ENCODE measurements at places on chromosomes 2 and 18.

DNA sequence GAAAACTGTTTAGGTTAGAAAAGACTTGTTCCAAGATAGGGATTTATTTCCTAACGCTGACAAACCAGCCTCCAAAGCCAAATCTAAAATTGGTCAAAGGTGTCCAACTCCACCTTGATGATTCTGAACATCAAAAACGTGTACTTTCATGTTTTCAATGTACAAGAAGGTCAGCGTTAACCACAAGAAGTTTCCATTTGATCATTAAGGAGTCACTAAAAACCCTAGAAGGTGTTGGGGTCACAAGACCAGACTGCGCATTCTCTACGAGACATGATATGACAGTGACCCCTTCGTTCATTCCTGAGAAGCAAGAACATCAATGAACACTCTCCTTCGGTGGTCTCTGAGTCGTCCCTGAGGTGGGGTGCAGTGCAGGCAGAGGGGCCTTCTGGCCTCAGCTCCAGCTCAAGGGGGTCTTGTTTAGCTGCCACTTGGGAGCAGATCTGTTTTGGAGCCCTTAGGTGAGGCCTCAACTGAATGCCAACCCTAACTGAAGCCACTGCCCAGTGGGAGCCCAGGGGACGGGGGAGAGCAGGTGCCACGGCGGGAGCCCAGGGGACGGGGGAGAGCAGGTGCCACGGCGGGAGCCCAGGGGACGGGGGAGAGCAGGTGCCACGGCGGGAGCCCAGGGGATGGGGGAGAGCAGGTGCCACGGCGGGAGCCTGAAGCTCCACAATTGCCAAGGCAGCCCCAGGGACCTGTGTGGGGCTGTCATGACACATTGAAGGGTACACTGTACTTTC, 55.2 kb downstream of the PARD6G start:
- no peak for DNase-seq

GRCh38 chr18:47100212-47100831, 50.0 kb downstream of the HDHD2 start:
- DNase-seq = peak; percentile 15

DNA sequence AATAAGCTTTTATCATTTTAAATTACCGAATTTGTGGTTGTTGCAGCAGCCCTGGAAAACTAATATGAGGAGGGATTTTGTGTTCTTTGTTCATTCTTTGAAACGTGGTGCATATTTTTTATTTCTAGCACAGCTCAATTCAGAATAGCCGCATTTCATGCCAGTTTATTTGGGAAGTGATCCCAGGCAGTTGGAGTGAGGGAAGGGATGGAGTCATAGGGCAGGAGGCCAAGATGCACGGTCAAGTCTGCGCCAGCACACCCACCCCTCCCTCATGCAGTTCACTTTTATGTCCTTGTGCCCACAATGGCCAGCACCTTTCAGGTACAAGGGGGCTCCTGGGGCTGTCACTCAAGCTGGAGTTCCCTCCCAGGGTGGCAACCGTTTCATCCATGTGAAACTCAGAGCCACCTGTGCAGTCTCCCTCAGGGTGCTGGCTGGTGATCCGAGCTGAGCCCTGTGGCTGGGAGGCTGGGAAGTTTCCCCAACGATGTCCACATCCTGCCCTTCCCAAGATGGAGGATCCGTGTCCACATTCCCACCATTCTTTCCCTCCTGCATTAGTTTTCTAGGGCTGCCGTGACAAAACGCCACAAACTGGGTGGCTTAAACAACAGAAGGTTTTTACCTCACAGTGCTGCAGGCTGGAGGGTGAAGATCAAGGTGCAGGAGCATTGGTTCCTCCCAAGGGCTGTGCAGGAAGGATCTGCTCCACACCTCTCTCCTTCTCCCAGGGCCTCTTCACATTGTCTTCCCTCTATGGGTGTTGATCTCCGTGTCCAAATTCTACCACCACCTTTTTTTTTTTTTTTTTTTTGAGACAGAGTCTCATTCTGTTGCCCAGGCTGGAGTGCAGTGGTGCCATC, 68.5 kb upstream of the ITGA6 start:
- DNase-seq = no peak

DNA sequence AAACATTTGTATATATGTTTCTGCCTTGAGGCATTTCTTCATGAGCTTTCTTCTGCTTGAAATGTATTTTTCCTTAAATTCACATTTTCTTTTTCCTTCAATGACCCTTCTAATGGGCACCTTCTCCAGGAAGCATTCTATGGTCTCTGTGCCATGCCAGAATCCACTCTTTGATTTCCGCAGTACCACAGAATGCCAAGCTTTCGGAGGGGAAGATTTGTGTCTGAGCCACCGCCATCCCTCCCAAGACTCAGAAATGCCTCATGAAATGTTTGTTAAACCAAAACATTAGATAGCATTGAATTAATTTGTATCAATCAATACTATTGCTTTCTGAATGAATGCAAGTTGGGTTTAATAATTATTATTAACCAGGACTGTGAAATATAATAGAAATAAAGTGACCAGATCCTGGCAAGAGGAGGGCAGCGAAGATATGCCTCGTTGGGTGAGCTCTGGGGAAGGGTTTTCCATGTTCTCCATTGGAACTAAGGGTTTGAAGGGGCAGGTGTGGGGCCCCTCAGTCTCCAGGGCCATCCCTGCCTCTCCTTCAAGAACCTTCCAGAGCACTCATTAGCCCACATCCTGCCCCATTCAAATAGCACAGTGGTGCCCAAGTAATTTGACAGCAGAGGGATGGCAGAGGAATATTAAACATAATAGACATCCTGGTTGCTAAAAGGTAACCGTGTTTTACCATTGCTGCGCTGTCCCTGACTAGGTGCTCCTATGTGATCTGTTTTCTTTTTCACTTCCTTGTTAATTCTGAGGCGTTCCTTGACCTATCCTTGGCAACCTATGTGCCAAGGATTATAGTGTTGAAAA, 189.6 kb downstream of the MYCN start:
- no peak for DNase-seq

GRCh38 chr2:215635788-215636139, 199.9 kb upstream of the FN1 start:
- DNase-seq = peak; percentile 34

GRCh38 chr2:45859682-45860081, 208.2 kb downstream of the PRKCE start:
- DNase-seq = no peak

DNA sequence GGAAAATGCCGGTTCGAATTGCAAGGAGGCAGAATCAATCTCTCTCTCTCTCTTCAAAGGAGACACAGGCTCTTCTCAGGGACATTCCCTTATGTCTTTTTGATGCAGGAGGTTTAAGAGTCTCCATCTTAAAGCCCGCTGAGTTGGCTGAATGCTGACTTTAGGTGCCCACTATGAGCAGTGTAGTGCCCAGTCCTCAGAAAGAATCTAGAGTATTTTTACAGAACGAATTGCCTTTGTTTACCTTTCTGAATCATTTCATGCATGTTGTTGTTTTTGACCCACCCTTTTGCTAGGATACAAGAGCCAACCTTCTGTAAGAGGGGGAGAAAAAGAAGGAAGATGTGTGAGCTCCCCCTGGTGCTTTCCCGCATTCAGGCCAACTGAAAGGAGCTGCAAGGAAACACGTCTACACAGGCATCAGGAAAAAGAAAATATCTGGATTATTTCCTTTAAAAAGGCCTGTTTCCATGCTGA, 193.5 kb upstream of the TCF4 start:
- DNase-seq = peak; percentile 63

GRCh38 chr2:172655091-172655837, 80.4 kb upstream of the RAPGEF4 start:
- DNase-seq = peak; percentile 55

DNA sequence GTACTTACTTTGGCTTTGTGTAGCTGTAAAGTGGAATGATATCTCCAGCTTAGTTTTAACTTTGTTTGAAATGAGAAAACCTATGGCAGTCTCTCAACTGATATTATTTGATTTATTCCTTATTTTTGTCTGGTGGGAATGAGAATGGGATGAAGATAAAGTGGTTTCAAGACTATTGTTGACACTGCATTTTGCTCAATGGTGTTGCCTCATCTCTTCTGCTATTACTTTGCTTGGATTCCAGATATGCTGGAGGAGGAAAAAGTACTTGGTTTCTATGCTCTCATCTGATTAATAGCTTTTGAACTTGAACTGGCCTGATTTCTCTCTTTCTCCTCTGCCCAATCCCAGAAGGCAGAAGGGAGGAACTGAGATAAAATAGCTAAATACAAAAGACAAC, 198.2 kb downstream of the CTNNA2 start:
- DNase-seq = no peak

- no peak for DNase-seq
These were observed 1.8 kb downstream of the BARD1 start for GRCh38 chr2:214807653-214808052.

GRCh38 chr2:145543155-145543554, 1023.2 kb upstream of the ZEB2 start:
- no peak for DNase-seq

- DNase-seq = peak; percentile 38
These were observed 11.2 kb downstream of the ZNF385B start for GRCh38 chr2:179850188-179850587.

- DNase-seq = peak; percentile 80
These were observed 70.5 kb downstream of the PRPF40A start for GRCh38 chr2:152646775-152647174.

- no peak for DNase-seq
These were observed 121.7 kb downstream of the INO80D start for GRCh38 chr2:205964111-205964761.

DNA sequence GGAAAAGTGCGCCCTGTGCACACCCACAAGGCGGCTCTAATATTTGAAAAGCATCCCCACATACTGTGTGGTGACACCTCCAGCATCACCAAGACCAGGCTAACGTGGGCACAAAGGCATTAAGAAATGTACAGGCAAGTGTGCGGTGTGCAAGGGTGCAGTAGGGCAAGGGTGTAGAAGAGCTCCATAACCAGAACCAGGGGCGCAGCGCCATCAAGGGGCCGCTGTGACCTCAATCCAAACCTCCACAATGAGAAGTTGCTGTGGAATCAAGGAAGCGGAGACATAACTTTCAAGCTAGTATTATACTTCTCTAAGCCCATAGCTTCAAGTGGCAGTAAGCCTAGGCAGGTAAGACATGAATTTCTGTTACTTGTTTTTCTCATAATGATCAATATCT, 13.0 kb downstream of the L3MBTL4 start:
- DNase-seq = no peak

DNA sequence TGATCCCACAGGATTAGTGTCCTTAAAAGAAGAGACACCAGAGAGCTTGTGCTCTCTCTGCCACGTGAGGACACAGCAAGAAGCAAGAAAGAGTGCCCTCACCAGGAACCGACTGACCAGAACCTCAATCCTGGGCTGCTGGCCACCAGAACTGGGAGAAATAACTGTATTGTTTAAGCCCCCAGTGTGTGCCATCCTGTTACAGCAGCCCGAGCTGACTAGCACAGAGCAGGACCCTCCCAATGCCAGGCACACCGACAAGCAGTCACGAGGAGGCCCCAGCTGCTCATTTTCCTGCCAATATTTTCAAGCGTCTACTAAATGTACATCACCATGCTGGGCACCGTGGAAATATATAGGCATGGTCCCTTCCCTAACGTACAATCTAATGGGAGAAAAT, 17.1 kb downstream of the FAM178B start:
- no peak for DNase-seq

- no peak for DNase-seq
These were observed 113.1 kb downstream of the ALK start for GRCh38 chr2:29808321-29808720.

- no peak for DNase-seq
These were observed 58.9 kb upstream of the TEX51 start for GRCh38 chr2:126839796-126840195.

- DNase-seq = no peak
These were observed 27.3 kb upstream of the SPOPL start for GRCh38 chr2:138474100-138474825.

DNA sequence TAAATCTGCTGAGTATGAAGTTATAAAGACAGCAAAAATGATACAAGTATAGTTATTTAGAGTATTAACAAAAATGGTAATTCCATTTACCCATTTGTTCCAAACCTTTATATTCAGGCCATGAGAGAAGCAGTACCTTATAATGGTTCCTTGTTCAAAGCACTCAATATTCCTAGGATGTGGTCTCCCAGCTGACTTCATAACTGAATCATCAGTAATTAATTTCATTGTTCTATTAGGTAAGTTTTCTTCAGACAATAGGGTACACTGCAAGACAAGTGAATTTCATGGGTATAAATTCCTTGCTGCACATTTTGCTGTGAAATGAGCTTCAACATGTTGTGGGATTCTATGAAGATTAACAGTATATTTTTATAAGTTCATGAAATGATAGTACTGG, 550.8 kb upstream of the ZEB2 start:
- no peak for DNase-seq

- DNase-seq = no peak
These were observed 81.2 kb downstream of the STK39 start for GRCh38 chr2:168165985-168166901.

DNA sequence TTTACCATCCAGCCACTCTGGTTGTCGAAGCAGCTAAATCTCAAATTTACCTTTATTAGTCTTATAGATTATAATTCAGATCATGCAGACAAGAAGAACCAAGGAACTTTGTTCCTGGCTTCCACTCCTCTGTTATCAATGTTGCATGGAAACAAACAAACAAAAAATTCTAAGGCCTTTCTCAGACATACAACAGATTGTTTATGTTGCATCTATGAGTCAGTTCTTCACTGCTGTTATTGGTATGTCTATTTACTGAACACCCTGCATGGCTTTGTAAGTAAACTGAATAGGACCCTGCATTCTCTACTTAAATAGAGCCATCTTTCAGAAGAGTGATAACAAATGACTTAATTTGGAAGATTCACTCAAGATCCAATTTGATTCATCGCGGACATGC, 1.6 kb upstream of the ANKRD44 start:
- no peak for DNase-seq

DNA sequence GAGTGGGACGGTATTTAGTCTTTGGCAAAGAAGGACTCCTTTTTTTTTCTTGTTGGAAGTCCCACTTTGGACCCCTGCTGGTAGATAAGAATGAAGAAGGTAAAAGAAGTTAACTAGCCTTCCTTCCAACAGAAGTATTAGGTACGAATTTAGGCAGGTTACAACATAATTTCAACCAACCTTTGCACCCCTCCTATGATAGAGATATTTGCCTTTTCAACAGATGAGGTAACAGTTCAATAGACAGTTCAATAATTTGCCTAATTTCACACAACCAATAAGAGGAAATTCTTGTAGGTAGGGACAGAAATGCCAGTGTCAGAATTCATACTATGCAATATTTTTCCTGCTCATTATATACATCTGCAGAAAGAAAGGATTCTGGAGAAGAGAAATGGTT, 100.8 kb downstream of the CCDC141 start:
- no peak for DNase-seq

GRCh38 chr2:211957799-211958198, 580.8 kb downstream of the ERBB4 start:
- DNase-seq = no peak

GRCh38 chr18:75638776-75639471, 211.4 kb upstream of the SMIM21 start:
- DNase-seq = peak; percentile 16

Data from fibroblast of gingiva (primary cell).